LHCN-M2 (cell line): ENCODE measurements at places on chromosomes 6 and 20.

DNA sequence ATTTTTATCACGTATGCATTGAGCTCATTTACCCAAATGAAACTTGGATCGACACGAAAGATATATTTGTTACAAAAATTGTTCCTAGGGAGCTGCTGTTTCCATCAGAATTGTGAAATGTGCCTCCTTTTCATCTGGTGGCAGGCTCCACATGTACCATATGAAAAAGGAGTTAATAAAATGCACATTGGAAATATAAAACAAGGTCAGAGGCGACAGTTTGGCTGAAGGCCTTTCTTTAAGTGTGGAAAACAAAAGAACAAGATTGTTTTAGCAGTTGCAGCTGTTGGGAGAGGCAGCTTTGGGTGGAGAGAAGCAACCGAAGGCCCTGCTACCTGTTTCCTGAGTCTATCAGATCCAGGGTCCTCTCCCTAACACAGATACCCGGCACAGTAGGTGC, 334.5 kb upstream of the NT5E start:
- DNase-seq = no peak

DNA sequence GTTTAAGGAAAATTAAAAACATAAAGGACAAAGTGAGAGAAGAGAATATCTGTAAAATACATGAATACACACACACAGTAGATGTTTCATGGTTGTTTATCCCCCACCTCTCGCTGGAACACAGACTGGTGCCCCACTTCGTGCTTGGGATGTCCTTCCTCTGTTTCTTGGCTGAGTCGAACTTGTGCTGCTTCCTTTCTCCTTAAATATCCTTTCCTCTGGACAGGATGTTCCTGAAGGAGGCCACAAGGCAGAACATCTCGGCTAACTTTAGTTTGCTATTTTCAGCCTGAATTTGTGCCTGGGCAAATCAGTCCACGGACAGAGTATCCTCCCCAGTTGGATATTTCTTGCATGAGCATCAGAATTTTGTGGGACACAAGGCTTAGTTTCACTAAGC, 54.7 kb upstream of the ZMYND8 start:
- peak; percentile 24 for DNase-seq

- peak; percentile 60 for DNase-seq
Measured at GRCh38 chr6:56742122-56742791, 99.6 kb upstream of the DST start.

DNA sequence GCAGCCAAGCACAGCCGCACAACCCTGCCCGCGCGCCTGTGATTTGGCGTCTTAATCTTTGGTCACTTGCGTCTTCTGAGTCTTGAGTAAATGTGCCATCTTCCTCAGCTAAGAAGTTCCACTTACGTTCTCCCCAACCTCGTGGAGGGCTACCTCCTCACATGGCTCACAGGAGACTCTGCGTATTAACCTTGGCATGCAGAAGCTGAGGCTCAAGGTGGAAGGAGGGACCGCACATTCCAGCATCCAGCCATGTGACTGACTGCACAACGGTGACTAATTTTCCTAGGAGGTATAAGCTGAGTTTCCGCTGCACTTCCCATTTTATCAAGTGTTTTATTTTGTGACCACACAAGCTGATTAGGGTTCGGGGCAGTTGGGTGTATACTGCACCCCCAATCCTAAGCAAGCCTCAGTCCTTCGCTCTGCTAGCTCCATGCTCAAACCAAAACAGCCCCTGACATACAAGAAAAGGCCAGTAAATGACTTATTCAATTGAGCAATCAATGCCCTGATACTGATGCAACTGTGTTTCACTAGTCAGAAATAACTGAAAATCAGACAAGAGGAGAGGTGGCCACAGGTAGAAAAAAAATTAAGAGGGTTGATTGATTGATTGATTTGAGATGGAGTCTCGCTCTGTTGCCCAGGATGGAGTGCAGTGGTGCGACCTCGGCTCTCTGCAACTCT, 7.0 kb downstream of the BEND3 start:
- DNase-seq = no peak

GRCh38 chr6:84685983-84686584, 78.3 kb downstream of the TBX18 start:
- peak; percentile 31 for DNase-seq

- peak; percentile 64 for DNase-seq
Measured at GRCh38 chr6:44096612-44097011, 30.6 kb downstream of the MRPL14 start.

GRCh38 chr6:131924881-131925474, 26.2 kb downstream of the CCN2 start:
- peak; percentile 67 for DNase-seq

DNA sequence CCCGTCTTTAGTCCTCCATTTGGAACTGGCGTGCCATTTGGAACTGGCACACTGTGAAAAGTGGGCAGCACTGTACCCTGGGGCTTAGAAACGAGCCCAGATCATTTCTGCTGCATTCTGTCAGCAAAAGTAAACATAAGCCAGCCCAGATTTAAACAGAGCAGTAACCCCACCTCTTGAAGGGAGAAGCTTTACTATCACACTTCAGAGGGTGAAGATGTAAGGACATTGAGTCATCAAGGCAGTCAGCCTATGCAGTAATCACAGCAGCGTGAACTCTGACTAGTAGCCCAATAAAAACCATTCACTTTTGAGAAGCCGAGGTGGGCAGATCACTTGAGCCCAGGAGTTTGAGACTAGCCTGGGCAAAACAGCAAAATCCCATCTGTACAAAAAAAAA, 216.9 kb downstream of the EYA2 start:
- no peak for DNase-seq

DNA sequence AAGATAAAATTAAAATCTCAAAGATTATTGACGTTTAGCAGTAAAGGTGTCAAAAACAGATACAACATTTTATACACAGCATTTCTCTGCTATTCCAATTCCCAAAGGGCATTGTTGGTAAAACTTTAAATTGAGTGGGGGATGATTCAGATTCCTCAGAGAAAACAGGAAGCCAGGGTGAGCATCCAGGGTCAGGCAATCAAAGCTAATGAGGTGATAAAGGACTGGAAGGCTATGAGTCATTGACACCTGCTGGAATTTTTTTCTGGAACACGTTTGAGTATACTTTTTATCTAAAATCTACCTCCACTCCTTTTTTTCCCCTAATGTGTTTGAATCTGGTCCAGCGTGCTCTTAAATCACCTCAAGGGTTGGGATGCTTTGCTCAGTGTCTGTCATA, 52.2 kb downstream of the FKBP1C start:
- no peak for DNase-seq

DNA sequence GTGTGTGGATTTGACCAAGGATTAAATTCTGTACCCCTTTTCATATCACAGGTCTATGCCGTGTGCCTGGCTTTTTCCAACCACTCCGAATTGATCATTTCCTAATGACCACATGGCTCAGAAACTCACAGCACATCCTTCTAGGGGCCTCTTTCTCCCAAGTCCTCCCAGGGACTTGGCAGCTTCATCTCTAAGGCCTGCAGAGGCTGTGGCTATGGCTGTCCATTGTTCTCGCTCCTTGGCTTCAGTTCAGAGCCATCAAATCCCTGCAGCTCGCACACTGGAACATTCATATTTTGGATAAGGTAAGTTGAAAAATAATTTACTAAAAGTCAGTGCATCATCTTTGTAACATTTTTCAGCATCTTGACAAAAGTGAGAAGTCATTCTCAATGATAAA, 497.2 kb upstream of the CDH4 start:
- no peak for DNase-seq

- no peak for DNase-seq
Measured at GRCh38 chr6:106138151-106138550, 52.0 kb downstream of the PRDM1 start.

GRCh38 chr6:6682225-6682624, 93.7 kb downstream of the LY86 start:
- no peak for DNase-seq

- peak; percentile 33 for DNase-seq
Measured at GRCh38 chr20:47540443-47541354, 39.0 kb downstream of the NCOA3 start.

DNA sequence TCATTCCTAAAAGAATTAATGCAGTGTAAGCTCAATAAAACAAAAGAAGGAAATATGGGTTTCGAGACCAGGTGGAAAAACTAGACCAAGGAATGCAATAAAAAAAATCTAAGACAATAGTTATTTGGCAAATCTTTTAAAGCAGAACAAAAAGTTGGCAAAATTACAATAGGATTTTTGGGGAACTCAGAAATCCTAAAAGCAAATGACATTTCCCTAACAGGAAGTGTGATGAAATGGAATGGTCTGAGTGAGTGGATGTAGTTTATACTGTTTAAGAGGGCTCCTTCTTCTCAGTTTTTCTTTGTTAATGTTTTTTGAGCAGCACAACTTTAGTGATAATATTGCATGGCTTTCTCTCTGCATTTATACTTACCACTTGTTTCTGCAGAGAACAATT, 190.0 kb downstream of the PLCB4 start:
- DNase-seq = no peak

DNA sequence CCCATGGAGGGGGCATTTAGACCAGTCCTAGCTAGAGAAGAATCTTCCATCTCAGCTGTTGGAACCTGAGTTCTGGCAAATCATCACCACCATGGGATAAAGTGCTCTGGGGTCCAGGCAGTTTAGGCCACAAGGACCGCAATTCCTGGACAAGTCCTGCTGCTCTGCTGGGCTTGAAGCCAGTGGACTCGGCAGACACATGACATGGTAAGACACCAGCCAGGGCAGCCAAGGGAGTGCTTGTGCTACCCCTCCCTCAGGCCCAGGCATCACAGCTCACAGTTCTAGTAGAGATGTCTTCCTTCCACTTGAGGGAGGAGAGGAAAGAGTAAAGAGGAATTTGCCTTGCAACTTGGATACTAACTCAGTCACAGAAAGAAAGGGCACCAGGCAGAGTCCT, 246.0 kb downstream of the EYA4 start:
- no peak for DNase-seq

DNA sequence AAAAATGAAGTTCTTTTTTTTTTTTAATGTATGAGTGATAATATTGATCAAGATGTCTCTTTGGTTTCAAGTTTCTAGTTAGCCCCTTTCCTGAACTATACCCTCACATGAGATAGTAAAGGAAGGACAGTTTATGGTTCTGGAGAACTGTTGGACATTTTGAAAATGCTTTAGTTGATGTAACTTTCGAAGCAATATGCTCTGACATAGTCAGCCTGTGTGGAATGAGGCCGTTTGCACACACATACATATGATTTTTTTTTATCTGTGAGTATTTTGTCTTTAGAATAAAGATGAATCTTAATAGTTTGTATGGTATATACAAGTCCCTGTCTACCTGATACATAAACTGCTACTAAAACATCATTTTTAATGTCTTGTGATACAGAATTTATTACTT, 177.0 kb downstream of the ARID1B start:
- DNase-seq = no peak

DNA sequence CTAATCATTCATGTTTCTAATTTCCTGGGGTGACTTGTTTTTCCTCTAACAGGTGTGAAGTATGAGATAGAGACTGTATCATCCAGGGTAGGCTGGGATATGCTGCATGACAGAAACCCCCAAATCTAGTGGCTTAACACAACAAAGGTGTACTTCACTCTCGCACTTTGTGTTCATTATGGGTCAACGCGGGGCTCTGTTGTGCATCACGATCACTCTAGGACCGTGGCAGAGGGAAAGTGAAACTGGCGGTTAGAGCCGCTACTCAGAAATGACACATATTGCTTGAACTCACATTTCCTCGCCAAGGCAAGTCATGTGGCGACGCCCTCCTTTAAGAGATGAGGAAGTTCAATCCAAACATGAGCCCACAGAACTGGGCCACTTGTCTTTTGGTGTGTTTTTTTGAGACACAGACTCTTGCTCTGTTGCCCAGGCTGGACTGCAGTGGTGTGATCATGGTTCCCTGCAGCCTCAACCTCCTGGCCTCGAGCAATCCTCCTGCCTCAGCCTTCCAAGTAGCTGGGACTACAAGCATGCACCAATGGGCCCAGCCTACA, 41.3 kb downstream of the PCNA start:
- no peak for DNase-seq

- no peak for DNase-seq
Measured at GRCh38 chr20:51334609-51335008, 207.9 kb downstream of the NFATC2 start.

GRCh38 chr20:24597051-24597450, 127.6 kb downstream of the SYNDIG1 start:
- no peak for DNase-seq

DNA sequence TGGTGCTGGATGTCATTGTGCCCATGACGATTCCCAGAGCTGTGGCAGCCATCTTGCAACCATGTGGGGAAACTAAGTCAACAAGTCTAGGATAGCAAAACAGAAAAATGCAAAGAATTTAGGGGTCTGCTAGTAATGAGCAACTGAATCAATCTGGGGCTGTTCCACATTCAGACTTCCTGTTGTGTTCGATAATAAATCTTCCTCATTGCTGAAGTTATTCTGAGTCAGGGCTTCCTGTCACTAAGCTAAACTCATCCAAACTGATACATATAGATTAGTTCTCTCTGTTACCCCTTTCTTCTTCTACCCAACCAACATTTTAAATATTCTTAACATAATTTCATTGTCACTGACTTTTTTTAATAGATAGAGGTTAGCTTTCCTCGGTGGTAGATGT, 205.9 kb downstream of the HACE1 start:
- no peak for DNase-seq

DNA sequence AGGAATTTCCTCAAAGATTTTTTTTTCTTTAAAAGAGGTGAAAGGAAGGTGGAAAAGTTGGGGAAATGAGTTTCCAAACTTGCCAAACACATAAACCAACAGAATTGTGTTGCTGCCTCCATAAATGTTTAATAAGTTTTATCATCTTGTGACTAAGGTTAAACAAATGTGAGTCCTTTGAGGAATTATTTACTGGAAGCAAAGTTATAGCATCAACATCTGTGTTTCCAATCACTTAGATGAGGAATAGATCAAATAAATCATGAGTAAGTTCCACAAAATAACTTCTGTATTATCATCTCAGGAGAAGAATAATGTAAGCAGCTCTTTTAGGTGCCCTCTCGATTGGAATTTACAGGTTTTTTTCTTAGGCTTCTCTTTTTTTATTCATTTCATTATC, 20.5 kb downstream of the TSHZ2 start:
- DNase-seq = no peak

DNA sequence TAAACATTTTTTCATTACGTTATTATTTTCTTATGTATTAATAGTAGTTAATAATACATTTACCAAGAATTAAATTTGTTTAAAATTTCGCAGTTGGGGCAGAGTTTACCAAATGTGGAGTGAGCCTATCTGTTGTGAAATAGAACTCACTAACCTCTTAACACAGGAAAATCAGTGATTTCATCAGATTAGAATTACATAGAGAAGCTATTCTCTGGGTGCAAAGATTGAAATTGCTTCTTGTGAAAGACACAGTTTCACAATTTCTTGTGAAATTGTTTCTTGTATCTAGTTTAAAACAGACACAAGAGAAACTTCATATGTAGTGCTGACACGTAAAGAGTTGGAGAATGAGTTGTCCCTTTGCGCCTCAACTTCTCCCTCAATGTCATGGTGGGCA, 69.4 kb upstream of the PRL start:
- peak; percentile 19 for DNase-seq

GRCh38 chr6:52538252-52538900, 38.5 kb downstream of the TRAM2 start:
- peak; percentile 57 for DNase-seq
